Renal cortical epithelial cell (primary cell): ENCODE measurements at places on chromosomes 3 and 15.

GRCh38 chr3:5188419-5189221, 1.1 kb downstream of the EDEM1 start:
- no peak for DNase-seq

GRCh38 chr15:37907136-37907535, 27.3 kb upstream of the TMCO5A start:
- DNase-seq: peak; percentile 54

GRCh38 chr3:94336046-94336753, 273.3 kb downstream of the NSUN3 start:
- DNase-seq: peak; percentile 76

DNA sequence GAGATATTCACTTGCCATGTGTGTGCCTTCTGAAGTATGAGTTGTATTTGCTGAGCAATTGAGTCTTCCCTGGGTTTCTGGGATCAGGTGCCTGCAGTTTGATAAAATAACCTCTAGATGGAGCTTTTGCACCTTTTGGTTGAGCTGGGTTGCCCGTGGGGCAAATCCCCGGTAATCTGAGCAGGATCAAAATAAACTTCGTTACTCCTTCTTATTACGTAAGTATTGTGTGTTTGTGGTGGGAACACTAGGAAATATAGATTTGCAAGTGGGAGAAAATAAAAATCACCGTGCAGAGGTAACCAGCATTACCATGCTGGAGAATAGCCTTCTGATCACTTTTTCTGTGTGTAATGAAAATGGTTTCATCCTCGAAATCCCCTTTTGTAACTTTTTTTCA, 277.4 kb upstream of the NR2E3 start:
- DNase-seq: no peak

GRCh38 chr15:82963471-82964341, 11.2 kb upstream of the HOMER2 start:
- peak; percentile 16 for DNase-seq

GRCh38 chr3:137249311-137249940, 291.6 kb downstream of the IL20RB start:
- DNase-seq: no peak

DNA sequence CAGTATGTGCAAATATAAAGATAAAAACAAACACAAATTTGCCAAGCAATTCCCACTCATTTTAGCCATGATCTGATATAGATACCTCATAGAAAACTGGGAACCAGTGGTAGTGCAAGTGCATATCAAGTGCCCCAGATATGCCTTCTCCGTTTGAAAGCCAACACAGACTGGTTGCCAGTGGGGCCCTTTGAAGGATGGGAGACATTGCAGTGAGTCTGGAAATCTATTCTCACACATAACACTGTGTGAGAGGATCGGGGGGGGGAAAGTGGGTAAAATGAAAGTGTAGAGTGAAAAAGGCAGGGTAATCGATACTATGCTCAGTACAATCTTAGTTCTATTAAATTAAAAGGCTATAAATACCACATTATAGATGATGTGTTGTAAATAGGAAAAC, 83.0 kb downstream of the CBLB start:
- DNase-seq: no peak

GRCh38 chr15:26702381-26702780, 70.5 kb downstream of the GABRB3 start:
- DNase-seq: no peak

DNA sequence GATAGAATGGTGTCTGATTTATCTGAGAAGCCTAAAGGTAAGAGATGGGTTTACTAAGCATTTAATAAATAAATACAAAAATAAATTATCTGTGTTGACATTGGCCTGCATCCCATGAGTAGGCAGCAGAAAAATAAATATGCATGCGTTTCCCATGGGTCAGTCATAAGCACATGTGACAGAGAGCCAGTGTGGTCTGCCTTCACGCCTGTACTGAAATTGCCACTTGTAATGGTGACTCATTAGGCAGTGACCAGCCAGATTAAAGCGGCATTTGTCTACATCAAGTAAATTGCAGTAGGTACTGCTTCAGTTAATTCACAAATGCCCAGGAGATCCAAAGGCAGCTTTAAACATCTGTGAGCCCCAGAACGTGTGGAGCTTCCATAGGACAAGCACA, 399.6 kb downstream of the NAALADL2 start:
- DNase-seq: peak; percentile 91

DNA sequence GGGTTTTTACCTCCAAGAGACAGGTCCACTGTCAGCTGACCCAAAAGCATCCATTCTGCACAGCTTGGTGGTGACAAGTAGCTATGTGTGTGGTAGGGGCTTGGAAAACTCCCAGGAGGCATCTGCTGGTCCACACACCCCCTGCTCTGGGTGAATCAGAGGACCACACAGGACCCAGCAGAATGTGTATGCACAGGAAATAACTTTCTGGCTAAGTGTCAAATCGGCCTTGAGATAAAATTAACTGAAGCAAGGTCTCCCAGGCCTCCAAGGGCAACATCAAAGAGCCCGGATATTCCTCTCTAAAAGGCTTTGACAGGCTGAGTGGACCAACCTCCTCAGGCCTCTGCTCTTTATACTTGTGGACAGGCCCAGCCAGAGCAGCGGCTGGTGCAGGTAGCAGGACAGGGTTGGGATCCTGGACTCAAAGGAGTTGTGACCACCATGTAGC, 66.5 kb downstream of the CTNNB1 start:
- DNase-seq: peak; percentile 76

DNA sequence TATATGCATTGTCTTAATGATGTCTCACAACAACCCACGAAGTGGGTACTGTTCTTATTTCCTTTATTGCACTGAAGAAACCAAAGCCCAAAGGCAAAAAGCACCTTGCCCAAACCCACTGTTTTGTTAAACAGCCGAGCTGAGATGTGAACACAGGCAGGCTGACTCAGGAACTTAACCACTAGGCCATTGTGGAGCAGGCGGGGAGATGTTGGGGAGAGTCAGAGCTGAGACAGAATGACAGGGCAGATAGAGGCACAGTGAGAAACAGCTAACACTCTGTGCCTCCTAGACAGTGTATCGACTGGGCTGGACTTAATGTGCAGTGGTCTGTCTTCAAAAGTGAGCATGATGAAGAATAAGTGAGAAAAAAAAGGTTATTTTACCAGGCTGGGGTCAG, 56.5 kb downstream of the RPLP1 start:
- DNase-seq: peak; percentile 30

DNA sequence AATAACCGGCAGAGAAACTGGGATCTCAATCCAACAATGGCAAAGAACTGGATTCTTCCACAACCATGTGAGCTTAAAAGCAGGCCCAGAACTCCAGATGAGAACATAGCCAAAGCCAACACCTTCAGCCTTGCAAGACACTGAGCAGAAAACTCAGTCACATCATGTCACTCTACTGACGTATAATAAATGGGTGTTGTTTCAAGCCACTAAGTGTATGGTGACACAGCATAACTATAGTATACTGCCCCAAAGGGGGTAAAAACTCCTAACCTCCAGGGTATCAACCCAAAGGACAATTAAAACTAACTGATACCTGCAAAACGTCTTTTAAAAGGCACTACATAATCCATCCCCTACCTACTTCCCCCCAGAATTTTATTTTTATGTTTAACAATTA, 69.5 kb downstream of the TRANK1 start:
- DNase-seq: no peak

DNA sequence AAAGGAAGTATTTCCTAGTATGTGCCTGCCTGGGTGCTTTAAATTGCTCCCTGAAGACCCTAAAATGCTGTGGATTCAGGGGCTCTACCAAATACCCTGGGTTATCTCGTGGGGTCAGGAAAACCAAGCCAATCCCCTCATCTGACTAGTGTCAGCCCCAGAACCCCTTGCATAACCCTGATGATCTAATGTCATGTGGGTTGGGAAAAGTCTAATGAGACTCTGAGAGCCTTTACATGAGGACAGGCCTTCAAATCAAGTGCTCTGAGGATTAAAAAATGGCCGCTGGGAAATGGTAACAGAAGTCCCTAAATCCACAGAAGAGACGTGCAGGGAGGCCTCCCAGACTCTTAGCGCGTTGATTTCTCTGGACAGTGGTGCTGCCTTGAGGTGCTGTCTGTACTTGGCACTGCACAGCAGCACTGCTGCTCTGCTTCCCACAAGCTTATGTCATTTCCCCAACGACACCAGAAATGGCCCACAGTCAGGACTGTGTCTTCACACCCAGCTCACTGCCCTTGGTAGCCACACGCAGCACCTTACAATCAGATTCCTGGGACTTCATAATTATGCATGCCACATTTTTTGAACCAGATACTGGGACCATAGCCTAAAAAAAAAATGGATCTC, 16.6 kb downstream of the EIF4E3 start:
- DNase-seq: peak; percentile 40

- DNase-seq: peak; percentile 64
Measured at GRCh38 chr3:57852896-57853295, 96.8 kb downstream of the SLMAP start.

GRCh38 chr15:76056931-76057330, 2.9 kb upstream of the TMEM266 start:
- peak; percentile 52 for DNase-seq

DNA sequence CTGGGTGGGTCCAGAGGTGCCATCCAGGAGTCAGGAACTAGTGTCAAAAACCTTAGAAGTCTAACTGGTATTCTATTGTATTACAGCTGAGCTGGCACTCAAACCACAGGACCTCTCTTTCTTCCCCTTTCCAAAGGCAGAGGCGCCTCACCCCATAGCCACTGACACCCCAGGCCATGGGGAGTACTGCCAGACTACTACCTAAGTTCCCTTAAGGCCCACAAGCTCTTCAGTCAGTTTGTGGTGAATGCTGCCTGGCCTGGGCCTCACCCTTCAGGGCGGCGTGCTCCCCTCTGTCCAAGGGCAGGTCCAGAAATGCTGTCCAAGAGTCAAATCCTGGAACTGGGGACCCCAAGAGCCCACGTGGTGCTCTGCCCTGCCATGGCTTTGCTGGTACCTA, 43.0 kb upstream of the FGF7 start:
- no peak for DNase-seq

- no peak for DNase-seq
Measured at GRCh38 chr3:197001106-197001971, 28.3 kb downstream of the MELTF start.

GRCh38 chr3:184540777-184541681, 20.6 kb upstream of the EPHB3 start:
- DNase-seq: peak; percentile 48

DNA sequence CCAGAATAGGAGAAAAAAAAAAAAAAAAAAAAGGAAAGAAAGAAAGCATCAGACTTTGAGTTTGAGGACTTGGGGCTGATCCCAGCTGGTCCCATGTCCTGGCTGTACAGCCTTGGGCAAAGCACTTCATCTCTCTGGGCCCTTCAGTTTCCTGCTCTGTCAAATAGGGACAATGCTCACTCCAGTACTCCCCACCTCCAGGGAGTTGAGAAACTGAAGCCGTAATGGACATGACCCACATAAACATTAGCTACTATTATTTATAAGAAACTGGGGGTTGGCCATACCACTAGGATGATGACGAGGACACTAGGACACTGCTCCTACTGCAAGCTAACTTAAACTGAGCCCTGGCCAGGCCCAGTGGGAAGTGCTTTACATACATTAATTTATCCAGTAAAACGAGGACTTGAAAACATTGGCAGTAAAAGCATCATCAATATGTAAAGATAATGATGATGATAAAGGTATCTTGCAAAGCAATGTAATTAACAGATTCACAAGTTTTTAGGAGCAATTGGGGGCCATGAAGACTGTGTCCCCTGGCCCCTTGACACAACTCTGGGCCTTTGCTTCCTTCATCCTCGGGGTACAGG, 22.9 kb upstream of the SMAD6 start:
- no peak for DNase-seq

DNA sequence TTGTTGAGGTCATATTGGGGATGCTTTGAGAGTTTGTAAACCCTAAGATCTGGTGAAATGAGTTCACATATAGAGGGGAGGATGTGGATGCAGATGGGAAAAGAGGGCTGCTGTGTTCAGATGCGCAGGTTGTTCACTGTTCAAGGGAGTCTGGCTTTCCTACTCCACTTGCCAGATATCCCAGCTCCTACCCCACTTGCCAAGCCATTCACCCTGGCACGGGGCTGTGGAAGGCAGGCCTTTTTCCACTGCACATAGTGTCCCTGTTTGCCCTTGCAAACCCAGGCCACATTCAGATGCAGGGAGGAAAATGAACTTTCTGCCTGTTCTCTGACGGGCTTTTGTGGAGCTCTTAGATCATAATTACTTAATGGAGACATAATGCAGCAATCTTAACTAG, 29.0 kb downstream of the CRABP1 start:
- no peak for DNase-seq

DNA sequence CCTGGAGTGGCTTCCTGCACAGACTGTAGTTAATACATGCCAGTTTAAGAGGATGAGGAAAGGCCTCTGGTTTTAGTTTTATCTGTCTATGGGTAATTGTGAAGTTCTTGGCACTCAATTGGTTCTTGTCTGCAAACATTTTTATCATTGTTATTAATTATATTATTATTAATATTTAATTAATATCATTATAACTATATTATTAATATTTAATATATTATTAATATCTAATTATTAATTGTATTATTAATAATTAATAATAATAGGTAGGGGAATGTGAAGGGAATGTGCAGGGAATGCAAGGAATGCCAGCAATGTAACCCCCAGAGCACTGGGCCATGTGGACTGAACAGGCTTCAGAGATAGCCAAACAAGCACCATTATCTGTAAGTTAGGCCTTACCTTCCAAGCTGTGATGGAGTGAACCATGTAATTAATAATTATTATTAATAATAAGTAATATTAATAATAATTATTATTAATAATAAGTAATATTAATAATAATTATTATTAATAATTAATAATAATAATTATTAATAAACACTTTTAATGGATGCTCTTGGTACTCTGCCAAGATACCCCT, 79.8 kb upstream of the NMNAT3 start:
- DNase-seq: no peak

DNA sequence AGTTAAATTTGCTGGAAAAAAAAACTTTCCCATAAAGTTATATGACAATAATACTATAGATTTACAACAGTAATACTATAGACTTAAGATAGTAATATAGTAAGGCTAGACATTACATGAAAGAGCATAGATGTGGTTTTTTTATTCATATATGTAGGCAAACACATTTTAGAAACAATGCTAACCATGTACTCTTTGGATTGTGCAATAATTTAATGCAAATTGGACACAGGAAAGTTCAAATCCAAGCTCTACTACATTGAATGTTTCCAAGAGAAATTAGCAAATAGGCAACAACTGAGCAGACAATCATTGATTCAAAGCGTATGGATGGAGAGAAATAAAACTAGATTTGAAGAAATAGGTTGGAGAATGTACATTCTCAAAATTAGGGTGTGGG, 469.2 kb downstream of the CNTN3 start:
- no peak for DNase-seq

DNA sequence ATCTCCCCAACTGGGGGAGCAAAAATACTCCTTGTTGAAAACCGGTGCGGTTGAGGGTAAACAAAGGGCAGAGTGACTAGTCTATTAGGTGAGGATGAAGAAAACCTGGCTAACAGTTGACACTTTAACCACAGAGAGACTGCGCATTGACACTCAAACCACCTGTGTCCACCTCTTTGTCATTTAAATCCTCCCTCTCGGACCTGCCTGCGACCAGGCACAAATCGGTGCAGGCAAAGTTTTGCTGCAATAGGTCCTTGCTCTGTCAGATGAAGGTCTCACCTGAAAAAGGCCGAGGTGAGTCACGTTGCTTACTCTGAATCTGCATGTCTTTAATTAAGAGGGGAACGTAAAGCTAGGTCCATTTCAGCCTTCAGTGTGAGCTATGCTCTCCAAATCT, 494.1 kb upstream of the DPPA4 start:
- DNase-seq: no peak
